ENCODE measurements at places on chromosomes 1 and 21.

GRCh38 chr1:235821361-235821981 is 45.2 kb downstream of the LYST start:
- H3K4me3 ChIP-seq, result no peak overlapping the region
- no peaks in the 10 kb centered on the region for H3K4me1 ChIP-seq
- DNase-seq, result no peak
- no peak overlapping the region for H3K27ac ChIP-seq

DNA sequence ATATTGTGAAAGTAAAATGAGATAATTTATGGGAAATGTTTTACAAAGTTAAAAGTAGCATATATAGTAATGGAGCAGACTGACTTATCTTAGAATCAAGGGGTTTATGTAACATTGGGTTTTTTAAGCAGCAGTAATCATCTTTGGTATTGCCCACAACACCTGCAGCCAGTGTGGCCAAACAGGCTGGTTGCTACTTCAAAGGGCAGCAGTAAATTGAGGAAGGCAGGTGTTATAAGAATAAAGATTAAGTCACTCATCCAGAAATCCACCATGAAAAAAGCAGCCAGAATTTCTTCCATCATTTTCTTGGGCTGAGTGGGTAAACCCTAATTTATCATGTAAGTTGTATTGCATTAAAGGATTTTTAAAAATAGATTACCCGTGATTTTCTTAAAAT is 16.7 kb downstream of the DYNLT5 start:
- no peak for DNase-seq
- no peaks in the 10 kb centered on the region for H3K36me3 ChIP-seq
- H3K4me1 ChIP-seq, result peaks cover 2% of the 10 kb centered on the region
- no peak overlapping the region for H3K27ac ChIP-seq
- H3K27me3 ChIP-seq, result no peaks in the 10 kb centered on the region

DNA sequence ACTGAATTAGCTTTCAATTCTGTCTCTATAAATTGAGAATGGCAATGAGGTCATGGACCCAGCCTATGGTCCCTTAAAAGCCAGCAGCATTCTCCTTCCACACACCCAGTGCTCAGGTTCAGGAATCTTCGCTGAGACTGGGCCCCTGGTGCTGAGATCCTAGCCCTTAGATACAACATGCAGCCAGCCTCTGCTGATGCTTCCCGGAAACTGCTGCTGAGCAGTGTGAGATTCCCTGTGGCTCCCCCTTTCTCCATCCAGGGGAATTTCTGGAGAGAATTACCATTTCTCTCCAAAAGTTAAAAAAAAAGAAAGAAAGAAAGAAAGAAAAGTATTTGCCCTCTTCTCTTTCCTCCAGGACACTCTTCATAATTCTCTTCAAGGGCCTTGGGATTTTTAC is 31.7 kb upstream of the RALGPS2 start:
- H3K4me1 ChIP-seq, result no peaks in the 10 kb centered on the region
- H3K27ac ChIP-seq, result no peak overlapping the region
- no peaks in the 10 kb centered on the region for H3K36me3 ChIP-seq
- DNase-seq, result no peak

DNA sequence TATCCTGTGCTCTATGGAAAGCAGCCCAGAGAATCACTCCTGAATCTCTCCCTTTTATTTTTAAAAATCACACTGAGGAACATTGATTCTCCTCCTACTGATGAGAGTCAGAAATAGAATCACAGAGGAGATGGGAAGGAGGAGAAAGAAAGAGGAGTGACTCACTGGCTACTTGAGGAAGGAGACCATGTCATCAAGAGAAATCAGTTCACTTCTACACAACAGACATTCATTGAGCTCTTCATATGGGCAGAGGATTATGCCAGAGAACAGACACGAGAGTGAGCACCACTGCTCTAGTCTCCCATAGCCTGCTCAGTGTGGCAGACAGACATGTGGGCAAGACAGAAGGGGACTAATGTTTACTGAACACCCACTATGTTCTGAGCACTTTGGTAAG is 44.2 kb downstream of the RAB3B start:
- DNase-seq, result no peak
- no peaks in the 10 kb centered on the region for H3K36me3 ChIP-seq
- no peak overlapping the region for H3K4me3 ChIP-seq
- no peaks in the 10 kb centered on the region for H3K4me1 ChIP-seq
- no peaks in the 10 kb centered on the region for H3K27me3 ChIP-seq

DNA sequence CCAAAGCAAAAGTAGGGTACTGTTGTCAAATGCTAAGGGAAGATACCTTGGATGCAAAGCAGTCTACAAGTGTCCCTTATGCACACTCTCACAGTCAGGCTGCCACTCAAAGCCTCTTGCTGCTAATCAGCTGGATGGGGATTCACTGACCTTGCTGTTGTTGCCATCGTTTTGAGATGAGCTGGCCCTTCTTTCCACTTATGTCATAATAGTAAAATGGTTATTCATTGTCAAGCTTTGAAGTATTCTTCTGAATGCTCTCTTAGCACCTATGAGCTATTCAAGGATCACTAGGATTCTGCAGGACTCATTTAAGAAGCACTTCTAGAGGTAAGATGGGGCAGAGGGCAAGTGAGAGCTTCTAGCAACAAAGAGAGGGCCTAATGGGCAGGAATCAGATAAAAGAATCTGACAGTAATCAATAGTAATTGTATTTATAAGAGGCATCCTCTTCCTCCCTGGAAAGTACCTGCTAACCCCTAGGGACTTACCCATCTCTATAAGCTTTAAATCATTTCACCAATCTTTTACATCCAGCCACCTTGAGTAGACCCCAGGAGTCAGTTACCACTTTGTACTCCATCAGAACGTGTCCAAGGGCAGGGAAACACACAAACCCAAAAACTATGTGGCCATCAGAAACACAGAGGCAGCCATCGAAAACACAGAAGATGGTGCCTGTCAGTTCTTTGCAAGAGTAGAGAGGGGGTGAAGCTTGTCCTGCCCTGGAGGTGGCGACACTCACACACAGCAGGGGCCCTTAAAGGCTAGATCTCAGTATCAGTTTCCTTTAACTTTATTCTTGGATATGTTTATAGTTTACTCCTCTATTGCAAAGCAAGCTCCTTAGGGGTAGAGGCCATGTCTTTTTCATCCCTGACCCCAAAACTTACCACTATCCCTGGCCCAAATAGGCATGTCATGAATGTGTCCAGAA is 103.7 kb upstream of the NFIA start:
- H3K27ac ChIP-seq, result no peak overlapping the region
- no peak overlapping the region for H3K4me3 ChIP-seq
- H3K27me3 ChIP-seq, result no peaks in the 10 kb centered on the region

- no peak for DNase-seq
- no peak within 1 kb of the TSS for H3K4me3 ChIP-seq
- peaks cover 15% of the 10 kb centered on the region for H3K4me1 ChIP-seq
- H3K36me3 ChIP-seq, result no peaks in the 10 kb centered on the region
These were observed at the start of gene CRYBG2 for GRCh38 chr1:26353976-26354820. Gene CRYBG2 (minus strand): TSS chr1:26354130. CDS start chr1:26346657, 7,473 bp downstream.

- no peak overlapping the region for H3K4me3 ChIP-seq
- DNase-seq, result no peak
- no peaks in the 10 kb centered on the region for H3K4me1 ChIP-seq
- H3K27ac ChIP-seq, result no peak overlapping the region
These were observed 366.7 kb downstream of the HHIPL2 start for GRCh38 chr1:222181191-222181590.

- no peak overlapping the region for H3K4me3 ChIP-seq
- H3K27ac ChIP-seq, result no peak overlapping the region
- peaks cover 21% of the 10 kb centered on the region for H3K4me1 ChIP-seq
- DNase-seq, result no peak
- no peaks in the 10 kb centered on the region for H3K36me3 ChIP-seq
These were observed 224.2 kb upstream of the JUN start for GRCh38 chr1:59007820-59008598.

GRCh38 chr1:110207831-110208230 is 2.3 kb upstream of the KCNC4 start:
- no peaks in the 10 kb centered on the region for H3K36me3 ChIP-seq
- DNase-seq, result peak; percentile 75
- H3K4me3 ChIP-seq, result no peak overlapping the region
- H3K4me1 ChIP-seq, result peaks cover 53% of the 10 kb centered on the region
- no peaks in the 10 kb centered on the region for H3K27me3 ChIP-seq

GRCh38 chr1:231124746-231125145 is 37.1 kb upstream of the TRIM67 start:
- no peak overlapping the region for H3K27ac ChIP-seq
- DNase-seq, result no peak
- no peaks in the 10 kb centered on the region for H3K27me3 ChIP-seq
- no peaks in the 10 kb centered on the region for H3K36me3 ChIP-seq
- H3K4me3 ChIP-seq, result no peak overlapping the region

GRCh38 chr1:220943319-220943996 is 64.2 kb downstream of the HLX start:
- no peaks in the 10 kb centered on the region for H3K36me3 ChIP-seq
- no peak for DNase-seq
- H3K4me3 ChIP-seq, result no peak overlapping the region
- H3K27ac ChIP-seq, result no peak overlapping the region

GRCh38 chr1:160981584-160982411 is 27.2 kb upstream of the ITLN2 start:
- H3K36me3 ChIP-seq, result no peaks in the 10 kb centered on the region
- DNase-seq, result no peak
- no peak overlapping the region for H3K27ac ChIP-seq
- peaks cover 18% of the 10 kb centered on the region for H3K27me3 ChIP-seq

GRCh38 chr1:47013293-47013692 is 10.2 kb upstream of the CYP4X1 start:
- H3K4me1 ChIP-seq, result no peaks in the 10 kb centered on the region
- no peak overlapping the region for H3K27ac ChIP-seq
- H3K4me3 ChIP-seq, result no peak overlapping the region
- no peak for DNase-seq

DNA sequence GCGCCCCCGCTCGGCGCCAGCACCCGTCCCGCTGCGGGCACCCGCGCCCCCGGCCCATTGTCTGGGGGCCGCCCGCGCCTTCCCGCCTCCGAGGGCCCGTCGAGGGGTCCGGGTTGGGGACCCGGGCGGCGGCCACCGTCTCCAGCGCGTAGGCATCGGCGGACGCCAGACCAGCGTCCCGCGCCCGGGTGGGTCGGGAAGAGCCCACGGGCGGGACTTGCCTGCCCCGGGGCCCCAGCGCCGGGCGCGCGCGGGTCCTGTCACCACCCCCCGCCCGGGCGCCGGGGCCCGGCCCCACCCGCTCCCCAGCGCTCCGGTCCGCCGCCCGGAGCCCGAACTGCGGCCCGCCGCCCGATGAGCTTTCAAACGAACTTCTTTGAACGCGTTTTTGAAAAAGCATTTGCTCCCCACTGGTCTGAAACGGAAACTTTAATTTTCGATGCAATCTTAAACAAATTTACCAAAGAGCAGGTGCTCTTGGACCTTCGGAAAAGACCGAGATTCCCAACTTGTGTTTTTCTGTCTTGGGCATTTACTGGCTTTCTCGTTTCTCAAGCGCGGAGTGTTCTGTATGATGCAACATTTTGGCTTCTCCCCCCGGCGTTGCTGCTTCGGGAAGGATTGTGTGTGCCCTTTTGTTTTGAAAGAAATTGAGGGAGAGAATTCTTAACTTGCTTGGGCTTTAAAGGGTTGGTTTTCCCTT is 615 bp downstream of the CLIC4 start:
- H3K4me1 ChIP-seq, result peaks cover 15% of the 10 kb centered on the region
- H3K27ac ChIP-seq, result no peak overlapping the region
- no peaks in the 10 kb centered on the region for H3K36me3 ChIP-seq
- H3K27me3 ChIP-seq, result peaks cover 3% of the 10 kb centered on the region
- peak; percentile 61 for DNase-seq

DNA sequence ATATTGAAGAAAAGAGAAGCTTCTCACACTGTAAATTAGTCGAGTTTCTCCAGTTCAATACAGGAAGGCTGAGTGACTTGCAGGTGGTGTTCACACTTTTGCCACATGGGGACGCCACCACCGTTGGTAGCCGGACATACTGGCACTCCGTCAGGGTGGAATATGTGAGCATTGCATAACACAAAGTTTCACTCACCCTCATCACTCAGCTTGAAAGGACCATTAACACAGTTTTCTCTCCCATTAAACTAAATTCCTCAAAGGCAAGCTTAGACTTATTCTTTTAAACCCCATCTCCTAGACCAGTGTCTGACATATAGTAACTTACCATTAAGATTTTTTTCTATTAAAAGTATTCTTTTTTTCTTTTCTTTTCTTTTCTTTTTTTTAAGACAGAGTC is 105.3 kb upstream of the SERBP1 start:
- no peaks in the 10 kb centered on the region for H3K27me3 ChIP-seq
- no peak for DNase-seq
- no peak overlapping the region for H3K4me3 ChIP-seq
- no peaks in the 10 kb centered on the region for H3K4me1 ChIP-seq

DNA sequence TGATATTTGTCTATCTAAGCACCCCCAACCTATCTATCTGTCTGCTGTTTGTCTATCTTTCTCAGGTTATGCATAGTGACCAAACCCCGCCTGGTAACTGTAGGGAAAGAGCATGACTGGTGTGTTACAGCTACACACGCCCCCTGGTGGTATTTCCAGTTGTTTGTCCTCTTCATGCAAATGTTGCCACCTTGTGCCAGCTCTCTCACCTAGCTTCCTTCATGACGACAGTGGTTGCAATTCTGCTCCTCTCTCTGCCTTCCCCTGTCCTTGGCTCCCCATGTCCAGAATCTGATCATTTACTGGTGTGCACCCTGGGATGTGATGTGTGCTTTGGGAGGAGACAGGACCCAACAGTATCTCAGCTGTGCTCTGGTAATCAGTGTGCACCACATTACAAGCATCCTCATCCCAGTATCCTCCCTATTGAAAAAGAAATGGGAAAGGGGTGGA is 8.1 kb upstream of the INKA2 start:
- no peaks in the 10 kb centered on the region for H3K36me3 ChIP-seq
- no peaks in the 10 kb centered on the region for H3K27me3 ChIP-seq
- H3K4me3 ChIP-seq, result no peak overlapping the region
- peak; percentile 26 for DNase-seq
- no peaks in the 10 kb centered on the region for H3K4me1 ChIP-seq

DNA sequence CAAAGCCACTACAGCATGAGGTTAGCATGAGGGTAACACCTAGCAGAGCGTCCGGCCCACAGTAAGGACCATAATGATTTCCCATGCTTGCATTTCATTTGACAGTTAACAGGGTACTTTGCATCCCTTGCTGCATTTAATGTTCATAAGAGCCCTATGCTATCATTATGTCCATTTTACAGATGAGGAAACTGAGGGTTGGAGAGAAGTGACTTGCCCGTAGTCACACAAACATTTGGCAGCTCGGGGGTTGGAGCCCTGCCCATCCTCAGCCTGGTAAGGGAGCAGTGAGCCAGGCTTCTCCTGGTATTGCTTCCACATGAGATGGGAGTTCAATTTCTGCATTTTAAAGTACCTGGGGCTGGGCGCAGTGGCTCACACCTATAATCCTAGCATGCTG is 16.5 kb upstream of the EPHB2 start:
- no peaks in the 10 kb centered on the region for H3K4me1 ChIP-seq
- no peaks in the 10 kb centered on the region for H3K36me3 ChIP-seq
- DNase-seq, result no peak
- no peak overlapping the region for H3K27ac ChIP-seq
- H3K4me3 ChIP-seq, result no peak overlapping the region

- no peak overlapping the region for H3K4me3 ChIP-seq
- H3K27ac ChIP-seq, result no peak overlapping the region
- H3K27me3 ChIP-seq, result no peaks in the 10 kb centered on the region
- H3K4me1 ChIP-seq, result no peaks in the 10 kb centered on the region
These were observed 108.6 kb downstream of the GPATCH2 start for GRCh38 chr1:217522277-217522676.
